ENCODE measurements at places on chromosomes 3 and 15. TPM values are rescaled to one million over a fixed set of nuclear protein-coding genes. Genes with fewer than 3 reads are reported as not detected.

The ABCC5 gene
- 73.4 TPM for total RNA-seq

DNA sequence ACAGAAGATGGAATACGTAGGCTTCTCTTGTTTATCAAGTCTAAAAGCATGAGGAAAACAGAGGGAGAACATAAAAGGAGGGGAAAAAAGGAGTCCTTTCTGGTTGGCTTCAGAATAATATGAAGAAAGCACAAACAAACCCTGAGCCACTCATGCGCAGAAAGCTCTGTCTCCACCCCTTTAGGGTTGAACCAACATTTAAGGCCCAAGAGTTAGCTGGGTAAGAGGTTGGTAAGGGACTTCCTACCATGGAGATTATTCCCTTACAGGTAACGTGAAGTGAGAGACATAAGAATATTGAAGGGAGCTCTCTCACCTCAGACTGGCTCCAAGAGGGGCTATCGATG is 145.3 kb downstream of the RORA start:
- no peaks in the 10 kb centered on the region for H3K36me3 ChIP-seq
- DNase-seq: no peak
- H3K27ac ChIP-seq: no peak overlapping the region
- H3K4me3 ChIP-seq: no peak overlapping the region
- no peaks in the 10 kb centered on the region for H3K4me1 ChIP-seq

DNA sequence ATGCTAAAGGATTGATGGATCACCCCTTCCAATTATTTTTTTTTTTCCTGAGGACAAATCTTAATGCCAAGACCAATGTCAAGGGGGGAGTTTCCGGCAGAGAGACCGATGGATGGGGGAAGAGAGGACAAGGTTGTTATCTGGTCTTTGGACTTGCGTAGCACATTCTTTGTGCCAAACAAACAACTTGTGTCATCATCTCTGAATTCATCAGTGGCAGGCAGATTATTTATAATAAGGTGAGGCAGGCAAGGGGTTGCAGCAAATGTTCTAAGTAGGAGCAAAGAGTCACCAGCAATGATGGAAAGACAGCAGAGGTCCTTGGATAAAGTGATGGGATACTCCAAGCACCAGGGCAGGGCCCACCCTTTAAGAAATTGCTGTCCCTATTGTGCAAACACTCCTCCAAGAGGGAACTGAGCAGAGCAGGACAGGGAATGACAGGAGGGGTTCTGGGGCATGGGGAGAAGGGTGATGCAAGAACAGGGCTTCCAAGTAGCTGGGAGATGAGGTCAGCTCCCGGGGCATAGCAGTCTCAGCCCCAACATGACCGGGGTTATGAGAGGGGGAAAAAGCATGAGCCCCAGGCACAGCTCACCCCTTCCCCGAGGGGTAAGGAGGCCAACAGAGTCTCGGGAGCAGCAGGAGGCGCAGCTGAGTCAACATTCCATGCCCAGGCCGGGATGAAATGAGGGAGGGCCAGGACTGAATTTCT is 57.4 kb downstream of the ANXA2 start:
- no peaks in the 10 kb centered on the region for H3K4me1 ChIP-seq
- H3K36me3 ChIP-seq: peaks cover 5% of the 10 kb centered on the region

DNA sequence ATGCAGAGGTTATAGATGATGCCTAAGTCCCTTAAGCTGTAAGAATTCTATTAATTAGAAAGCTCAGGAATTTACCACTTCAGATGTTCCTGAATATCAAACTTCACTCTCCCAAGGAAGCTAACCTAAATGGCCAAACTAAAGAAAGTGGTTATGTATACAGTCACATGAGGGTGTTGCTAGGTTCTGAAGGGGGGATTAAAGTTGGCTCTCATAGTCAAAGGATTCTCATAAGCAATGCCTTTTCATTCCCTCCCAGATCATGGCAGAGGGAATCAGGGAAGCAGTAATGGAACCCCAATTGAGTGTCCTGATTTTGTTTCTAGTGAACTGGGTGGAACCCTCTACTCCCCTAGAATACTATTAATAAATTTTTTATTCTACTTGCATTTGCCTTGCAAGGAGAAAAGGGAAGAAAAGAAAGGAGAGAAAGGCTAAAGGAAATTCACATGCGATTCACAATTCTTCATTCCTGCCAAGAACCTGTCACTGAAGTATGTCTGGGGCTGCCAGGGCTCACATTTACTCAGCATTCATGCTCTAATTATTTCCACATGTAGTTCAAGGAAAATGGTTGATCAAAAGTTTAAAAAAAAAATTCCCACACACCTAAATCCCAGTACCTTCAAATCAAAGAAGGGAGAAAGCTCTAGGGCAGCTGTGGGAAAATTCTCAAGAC is 25.1 kb downstream of the FSTL1 start:
- H3K4me3 ChIP-seq: no peak overlapping the region
- H3K27me3 ChIP-seq: no peaks in the 10 kb centered on the region
- H3K4me1 ChIP-seq: no peaks in the 10 kb centered on the region
- DNase-seq: no peak
- no peaks in the 10 kb centered on the region for H3K36me3 ChIP-seq
- H3K27ac ChIP-seq: peak overlapping the region; percentile 57

DNA sequence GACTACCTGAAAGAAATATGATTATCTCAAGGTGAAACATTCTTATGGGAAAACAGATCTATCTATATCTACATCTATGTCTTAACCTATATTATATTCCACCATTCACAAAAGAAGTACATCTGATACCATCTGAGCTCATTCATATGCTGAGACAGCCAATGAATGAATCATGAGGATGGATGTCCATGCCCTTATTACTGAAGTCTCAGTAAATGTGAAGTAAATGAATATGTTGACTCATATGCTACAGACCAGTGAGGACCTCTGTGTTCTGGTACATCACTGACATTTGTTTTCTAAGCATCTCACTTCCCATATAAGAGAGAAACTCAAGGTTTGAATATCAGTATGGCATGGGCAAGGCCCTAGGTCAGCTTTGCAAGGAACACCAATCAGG is 311.2 kb upstream of the TMC3 start:
- DNase-seq: no peak
- H3K27ac ChIP-seq: no peak overlapping the region
- H3K4me1 ChIP-seq: no peaks in the 10 kb centered on the region
- no peaks in the 10 kb centered on the region for H3K27me3 ChIP-seq
- H3K36me3 ChIP-seq: no peaks in the 10 kb centered on the region
- no peak overlapping the region for H3K4me3 ChIP-seq

- H3K4me1 ChIP-seq: no peaks in the 10 kb centered on the region
- no peaks in the 10 kb centered on the region for H3K27me3 ChIP-seq
- no peak overlapping the region for H3K4me3 ChIP-seq
- DNase-seq: no peak
- no peaks in the 10 kb centered on the region for H3K36me3 ChIP-seq
Observed at GRCh38 chr3:81545572-81545971, 215.9 kb downstream of the GBE1 start.

The PLCB2 gene
- total RNA-seq: 101 TPM

GRCh38 chr15:78007964-78008886 is 69.3 kb downstream of the TBC1D2B start:
- H3K36me3 ChIP-seq: no peaks in the 10 kb centered on the region
- H3K27ac ChIP-seq: peak overlapping the region; percentile 19
- no peaks in the 10 kb centered on the region for H3K27me3 ChIP-seq
- peaks cover 38% of the 10 kb centered on the region for H3K4me1 ChIP-seq

GRCh38 chr3:171690281-171690680 is 120.0 kb downstream of the PLD1 start:
- H3K4me1 ChIP-seq: peaks cover 3% of the 10 kb centered on the region
- no peak for DNase-seq
- no peaks in the 10 kb centered on the region for H3K27me3 ChIP-seq
- no peak overlapping the region for H3K27ac ChIP-seq
- no peak overlapping the region for H3K4me3 ChIP-seq
- peaks cover 32% of the 10 kb centered on the region for H3K36me3 ChIP-seq

- H3K4me1 ChIP-seq: no peaks in the 10 kb centered on the region
- no peak for DNase-seq
- H3K27me3 ChIP-seq: no peaks in the 10 kb centered on the region
- H3K27ac ChIP-seq: no peak overlapping the region
Observed at GRCh38 chr3:23182996-23183513, 20.1 kb upstream of the UBE2E2 start.
